ENCODE measurements at places on chromosomes 13 and 19. TPM values are rescaled to one million over a fixed set of nuclear protein-coding genes. Genes with fewer than 3 reads are reported as not detected.

Gene FFAR2
- total RNA-seq = 0.22 TPM

Gene ZNF98
- total RNA-seq = 0.40 TPM

Gene RAB20
- total RNA-seq = 3.9 TPM

Gene PGLYRP2
- total RNA-seq = not detected

GRCh38 chr19:56133858-56134653, 7.0 kb upstream of the ZNF444 start:
- peaks cover 10% of the 10 kb centered on the region for H3K4me1 ChIP-seq
- no peak overlapping the region for H3K4me3 ChIP-seq
- no peak overlapping the region for H3K27ac ChIP-seq
- H3K36me3 ChIP-seq = no peaks in the 10 kb centered on the region
- no peaks in the 10 kb centered on the region for H3K27me3 ChIP-seq

DNA sequence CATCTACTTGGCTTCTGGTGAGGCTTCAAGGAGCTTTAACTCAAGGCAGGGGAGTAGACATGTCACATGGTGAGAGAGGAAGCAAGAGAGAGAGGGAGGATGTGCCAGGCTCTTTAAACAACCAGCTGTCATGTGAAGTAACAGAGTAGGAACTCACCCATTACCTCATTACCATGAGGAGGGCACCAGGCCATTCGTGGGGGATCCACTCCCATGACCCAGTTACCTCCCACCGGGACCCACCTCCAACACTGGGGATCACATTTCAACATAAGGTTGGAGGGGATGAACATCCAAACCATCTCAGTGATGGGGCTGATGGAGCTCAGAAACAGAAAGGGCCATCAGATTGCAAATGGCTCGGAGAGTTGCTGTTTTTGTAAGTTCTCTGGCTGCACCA, 12.9 kb downstream of the VSTM2B start:
- no peak overlapping the region for H3K4me3 ChIP-seq
- DNase-seq = no peak
- H3K27ac ChIP-seq = no peak overlapping the region
- no peaks in the 10 kb centered on the region for H3K36me3 ChIP-seq
- no peaks in the 10 kb centered on the region for H3K4me1 ChIP-seq

DNA sequence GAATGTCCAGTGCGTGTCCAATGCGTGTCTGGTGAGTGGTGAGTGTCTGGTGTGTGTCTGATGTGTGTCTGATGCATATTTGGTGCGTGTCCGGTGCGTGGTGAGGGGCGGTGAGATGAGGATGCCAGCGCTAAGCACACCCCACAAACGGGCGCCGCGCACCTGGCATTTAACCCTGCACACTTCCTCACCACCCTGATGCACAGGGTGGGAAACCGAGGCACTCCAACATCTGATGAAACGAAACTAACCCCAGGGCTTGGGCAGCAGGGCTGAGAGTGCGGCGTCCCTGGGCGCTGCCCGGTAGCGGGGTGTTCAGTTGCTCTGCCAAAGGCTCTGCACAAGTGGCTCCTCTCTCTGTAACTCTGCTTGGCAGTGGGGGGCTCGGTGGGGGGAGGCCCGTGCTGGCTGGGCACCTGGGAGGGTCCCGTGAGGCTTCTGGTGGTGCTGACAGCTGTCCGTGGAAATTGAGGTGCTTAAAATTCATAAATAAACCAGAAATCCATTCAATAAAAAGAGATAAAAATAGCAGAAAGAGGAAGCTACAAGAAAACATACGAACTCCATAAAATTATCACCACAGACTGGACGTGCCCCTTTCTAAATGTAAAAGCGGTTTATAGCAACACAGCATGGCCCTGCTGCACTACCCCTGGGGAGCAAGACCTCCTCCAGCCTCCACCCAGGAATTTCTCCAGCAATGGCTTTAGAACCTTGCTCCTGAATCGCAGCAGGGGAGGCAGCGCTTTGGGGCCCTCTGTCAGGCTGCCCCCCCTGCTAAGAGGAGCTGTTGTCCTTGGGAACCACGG, 76.0 kb downstream of the RASA3 start:
- H3K4me1 ChIP-seq = peaks cover 41% of the 10 kb centered on the region
- no peak for DNase-seq
- no peak overlapping the region for H3K4me3 ChIP-seq
- H3K36me3 ChIP-seq = peaks cover 35% of the 10 kb centered on the region
- no peak overlapping the region for H3K27ac ChIP-seq

DNA sequence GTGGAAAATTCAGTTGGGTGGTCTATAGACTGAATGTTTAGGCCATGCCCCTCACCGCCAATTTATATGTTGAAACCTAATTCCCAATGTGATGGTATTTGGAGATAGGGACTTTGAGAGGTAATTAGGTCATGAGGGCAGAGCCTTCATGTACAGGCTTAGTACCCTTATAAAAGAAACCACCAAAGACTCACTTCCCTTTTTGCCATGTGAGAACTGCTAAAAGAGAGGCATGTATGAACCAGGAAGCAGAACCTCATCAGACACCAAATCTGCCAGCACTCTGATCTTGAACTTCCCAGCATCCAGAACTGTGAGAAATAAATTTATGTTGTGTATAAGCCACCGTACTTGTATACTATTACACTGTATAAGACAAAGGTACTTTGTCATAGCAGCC, 40.6 kb downstream of the UQCRFS1 start:
- H3K27me3 ChIP-seq = no peaks in the 10 kb centered on the region
- no peak overlapping the region for H3K27ac ChIP-seq
- DNase-seq = no peak
- H3K36me3 ChIP-seq = no peaks in the 10 kb centered on the region
- H3K4me1 ChIP-seq = no peaks in the 10 kb centered on the region

DNA sequence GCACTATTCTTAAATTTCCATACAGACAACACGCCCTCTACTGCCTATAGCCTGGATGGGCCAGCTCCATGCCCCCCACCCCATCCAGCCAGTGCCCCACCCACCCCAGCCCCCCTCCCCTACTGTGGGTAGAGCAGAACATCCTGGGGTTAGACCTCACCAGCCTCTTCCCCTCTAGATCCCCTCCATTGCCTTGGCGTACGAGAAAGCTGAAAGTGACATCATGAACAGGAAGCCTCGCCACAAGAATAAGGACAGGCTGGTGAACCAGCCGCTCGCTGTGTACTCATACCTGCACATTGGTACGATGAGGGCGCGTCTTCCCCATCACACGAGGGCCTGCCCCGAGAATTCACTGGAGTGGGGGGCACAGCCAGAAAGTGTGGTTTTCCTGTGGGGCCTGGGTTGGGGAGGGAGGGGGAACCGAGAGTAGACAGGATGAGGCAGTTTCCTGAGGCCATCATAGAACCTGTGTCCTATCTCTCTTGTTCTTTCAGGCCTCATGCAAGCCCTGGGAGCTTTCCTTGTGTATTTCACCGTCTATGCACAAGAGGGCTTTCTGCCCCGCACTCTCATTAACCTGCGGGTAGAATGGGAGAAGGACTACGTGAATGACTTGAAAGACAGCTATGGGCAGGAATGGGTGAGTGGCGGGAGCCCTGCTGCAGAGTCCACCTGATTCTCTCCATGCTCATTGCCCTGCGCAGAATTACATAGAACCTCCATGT, 29.1 kb downstream of the ATP12A start:
- no peak overlapping the region for H3K27ac ChIP-seq
- H3K4me3 ChIP-seq = no peak overlapping the region
- no peaks in the 10 kb centered on the region for H3K36me3 ChIP-seq
- DNase-seq = no peak
- H3K4me1 ChIP-seq = peaks cover 3% of the 10 kb centered on the region
- H3K27me3 ChIP-seq = no peaks in the 10 kb centered on the region

GRCh38 chr13:60924856-60925255, 490.8 kb downstream of the PCDH20 start:
- H3K27ac ChIP-seq = no peak overlapping the region
- H3K4me3 ChIP-seq = no peak overlapping the region
- no peaks in the 10 kb centered on the region for H3K27me3 ChIP-seq
- no peaks in the 10 kb centered on the region for H3K36me3 ChIP-seq
- DNase-seq = peak; percentile 73

DNA sequence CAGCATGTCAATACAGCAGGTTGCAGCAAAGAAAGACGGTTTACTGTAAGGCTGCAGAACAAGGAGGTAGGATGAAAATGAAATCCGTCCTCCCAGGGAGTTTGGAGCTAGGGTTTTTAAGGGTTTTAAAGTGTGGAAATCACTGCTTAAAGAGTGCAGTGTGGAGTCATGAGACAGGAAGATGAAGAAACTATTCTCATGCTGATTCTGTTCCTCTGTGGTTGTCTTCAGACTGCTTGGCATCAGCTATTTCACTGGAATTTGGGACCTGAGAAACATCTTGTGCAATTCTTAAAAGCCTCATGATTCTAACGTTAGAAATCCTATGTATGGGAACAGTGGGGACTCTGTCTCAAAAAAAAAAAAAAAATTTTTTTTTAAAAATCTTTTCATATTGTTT, 11.4 kb downstream of the ZNF331 start:
- DNase-seq = peak; percentile 39
- no peaks in the 10 kb centered on the region for H3K36me3 ChIP-seq
- no peak overlapping the region for H3K27ac ChIP-seq
- H3K27me3 ChIP-seq = no peaks in the 10 kb centered on the region

DNA sequence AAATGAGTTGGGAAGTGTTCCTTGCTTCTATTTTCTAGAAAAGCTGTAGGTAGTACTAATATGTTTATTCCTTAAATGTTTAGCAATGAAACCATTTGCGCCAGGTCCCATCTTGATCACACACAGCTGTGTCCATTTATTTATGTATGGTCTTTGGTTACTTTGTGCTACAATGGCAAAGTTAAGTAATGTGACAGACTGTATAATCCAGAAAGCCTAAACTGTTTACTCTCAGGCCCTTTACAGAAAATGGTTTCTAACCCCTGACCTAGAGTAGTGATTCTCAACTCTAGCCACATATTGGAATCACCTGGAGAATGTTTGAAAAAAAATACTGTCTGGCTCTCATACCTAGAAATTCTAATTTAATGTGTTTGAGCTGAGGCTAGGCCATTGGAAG, 21.3 kb downstream of the SLC46A3 start:
- H3K4me3 ChIP-seq = no peak overlapping the region
- H3K27me3 ChIP-seq = peaks cover 6% of the 10 kb centered on the region
- no peaks in the 10 kb centered on the region for H3K36me3 ChIP-seq
- H3K27ac ChIP-seq = no peak overlapping the region

DNA sequence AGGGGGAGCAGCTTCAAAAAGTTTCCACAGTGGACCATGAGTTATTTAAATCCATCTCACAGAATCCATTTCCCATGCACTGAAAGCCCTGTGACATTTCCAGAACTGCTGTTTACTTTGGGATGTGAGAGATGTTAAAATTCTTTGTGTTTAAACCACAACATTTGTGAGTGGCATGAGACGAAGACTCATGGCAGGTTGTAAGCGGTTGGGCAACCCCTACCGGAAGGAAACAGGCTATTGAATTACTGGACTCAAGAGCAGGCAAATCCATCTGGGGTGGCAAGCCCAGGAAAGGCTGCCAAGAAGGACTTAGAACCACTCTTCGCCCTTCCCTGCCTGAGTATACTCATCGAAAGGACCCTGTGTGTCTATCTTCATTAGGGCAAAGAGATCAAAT, 22.3 kb upstream of the CLDN10 start:
- H3K4me1 ChIP-seq = no peaks in the 10 kb centered on the region
- no peak for DNase-seq
- H3K27ac ChIP-seq = no peak overlapping the region
- H3K4me3 ChIP-seq = no peak overlapping the region
- no peaks in the 10 kb centered on the region for H3K36me3 ChIP-seq

GRCh38 chr19:38649305-38650171, 2.1 kb downstream of the ACTN4 start:
- H3K4me1 ChIP-seq = peaks cover 50% of the 10 kb centered on the region
- peak; percentile 41 for DNase-seq
- H3K36me3 ChIP-seq = peaks cover 5% of the 10 kb centered on the region
- H3K27me3 ChIP-seq = no peaks in the 10 kb centered on the region
- H3K4me3 ChIP-seq = peak overlapping the region; percentile 97

Data from muscle of leg (tissue), 16 donors.